ENCODE measurements at places on chromosomes 6 and 20. TPM values are rescaled to one million over a fixed set of nuclear protein-coding genes. Genes with fewer than 3 reads are reported as not detected.
A peak's percentile ranks its signal among the peaks of the same experiment; 100 is the strongest.

GRCh38 chr6:124055963-124056362 lies 252.3 kb downstream of the NKAIN2 start:
- DNase-seq: no peak

DNA sequence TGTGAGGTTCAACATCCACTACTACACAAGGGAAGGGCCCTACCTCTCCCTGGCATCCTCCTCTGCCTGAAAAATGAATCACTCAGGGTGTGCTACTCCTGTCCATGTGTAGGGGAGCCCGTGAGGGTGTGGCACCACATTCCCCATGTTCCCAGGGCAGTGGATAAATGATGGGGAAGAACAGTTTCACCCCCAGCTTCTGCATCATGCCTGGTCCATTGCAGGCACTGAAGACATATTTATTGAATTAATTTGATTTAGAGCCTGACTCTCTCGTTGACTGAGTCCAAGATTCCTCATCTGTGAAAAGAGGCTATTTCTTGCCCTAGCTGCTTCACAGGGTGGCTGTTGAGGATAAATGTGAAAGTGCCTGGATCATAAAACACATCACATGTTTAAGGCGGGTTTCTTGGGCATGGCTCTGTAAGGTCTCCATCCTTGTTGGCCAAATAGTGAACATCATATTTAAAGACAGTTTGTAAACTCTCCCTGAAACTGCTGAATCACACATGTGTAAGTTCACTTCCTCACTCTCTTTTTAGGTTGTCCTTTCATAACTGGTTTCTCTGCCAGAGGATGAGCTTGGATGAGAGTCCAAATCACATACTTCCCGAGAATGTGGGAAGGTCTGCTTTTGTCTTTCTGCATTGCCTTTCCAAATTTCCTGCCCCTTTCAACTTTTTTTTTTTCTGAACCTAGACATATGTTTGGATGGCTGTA lies 79.7 kb upstream of the FYN start:
- DNase-seq: no peak

GRCh38 chr6:127933852-127934840 lies 33.3 kb upstream of the THEMIS start:
- DNase-seq: no peak

The PAK5 gene
- total RNA-seq: 0.13 TPM

DNA sequence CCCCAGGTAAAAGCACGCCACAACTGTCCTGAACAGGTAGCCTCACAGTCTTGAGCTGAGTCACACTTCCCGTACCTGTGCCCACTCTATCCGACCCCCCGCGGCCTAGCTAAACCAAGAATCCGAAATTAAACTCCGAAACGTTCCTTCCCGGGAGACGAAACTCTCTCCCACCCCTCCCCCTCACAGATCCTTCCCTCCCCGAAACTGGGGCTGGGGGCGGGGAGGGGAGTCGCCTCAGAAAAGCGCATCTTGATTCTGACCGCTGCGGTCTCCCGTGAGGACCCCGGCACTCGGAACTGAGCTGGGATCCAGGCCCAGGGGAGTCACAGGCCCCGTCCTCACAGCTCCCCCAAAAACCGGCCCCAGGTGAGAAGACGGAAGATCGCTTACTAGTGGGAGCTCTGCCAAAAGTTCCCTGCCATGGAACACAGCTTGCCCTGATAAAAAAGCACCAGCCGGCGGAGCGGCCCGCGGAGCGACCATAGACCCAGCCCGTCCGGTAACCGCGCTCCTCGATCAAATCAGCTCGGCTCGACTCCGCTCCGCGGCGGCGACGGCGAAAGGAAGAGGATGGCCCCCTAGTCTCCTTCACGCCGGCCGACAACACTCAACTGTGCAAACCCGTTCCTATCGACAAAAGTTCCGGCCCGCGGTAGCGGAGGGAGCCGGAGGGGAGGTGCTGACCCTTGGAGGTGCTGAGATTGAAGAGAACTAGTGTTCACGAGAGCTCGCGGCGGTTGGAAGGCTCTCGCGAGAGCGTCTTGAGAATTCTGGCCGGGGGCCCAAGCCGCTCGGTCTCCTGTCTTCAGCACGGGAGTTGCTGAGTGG lies at the start of gene CCNC:
CCNC (minus strand) TSS at position 558 of the 831 bp plus-strand sequence; CDS start at position 425, 133 bp downstream.
- DNase-seq: peak; percentile 95

DNA sequence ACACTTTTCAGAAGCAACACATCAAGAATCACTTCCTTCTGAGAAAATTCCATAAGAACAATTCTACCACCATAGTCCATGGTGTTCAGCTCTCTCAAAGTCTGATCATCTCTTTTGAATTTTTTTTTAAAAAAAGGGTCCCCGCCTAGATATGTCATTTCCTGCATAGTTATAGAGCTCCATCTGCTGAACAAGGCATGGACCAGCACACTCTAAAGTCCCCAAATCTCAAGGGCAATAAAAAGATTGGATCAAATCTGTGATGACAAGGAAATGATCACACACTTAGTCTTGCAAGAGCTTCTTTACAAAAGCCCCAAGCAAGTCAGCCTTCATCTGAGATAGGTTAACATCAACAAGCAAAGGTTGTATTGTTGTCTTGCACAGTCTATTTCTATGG lies 100.7 kb upstream of the STMND1 start:
- no peak for DNase-seq

The DAAM2 gene
- 23.0 TPM for total RNA-seq

DNA sequence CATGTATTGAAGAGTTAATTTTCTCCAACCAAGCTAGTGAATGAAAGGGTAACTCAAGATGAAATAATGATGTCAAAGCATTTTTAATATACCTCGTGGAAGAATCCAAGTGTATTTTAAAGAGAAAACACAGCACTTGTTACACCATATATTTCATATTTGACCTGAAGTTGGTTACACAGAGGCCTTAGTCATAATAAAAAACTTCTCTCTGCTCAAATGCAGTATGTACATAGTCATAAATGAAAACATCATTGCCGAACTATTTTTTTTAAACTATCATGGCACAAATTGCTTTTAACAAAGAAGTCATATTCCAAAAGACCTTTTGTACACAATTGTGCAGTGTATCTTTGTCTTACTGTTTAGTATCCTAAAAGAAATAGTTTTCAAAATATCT lies 43.0 kb downstream of the BACH2 start:
- DNase-seq: no peak

- no peak for DNase-seq
Observed at GRCh38 chr6:44009425-44010321, 117.6 kb downstream of the MRPL14 start.

The B3GALT4 gene
- total RNA-seq: 20.2 TPM

DNA sequence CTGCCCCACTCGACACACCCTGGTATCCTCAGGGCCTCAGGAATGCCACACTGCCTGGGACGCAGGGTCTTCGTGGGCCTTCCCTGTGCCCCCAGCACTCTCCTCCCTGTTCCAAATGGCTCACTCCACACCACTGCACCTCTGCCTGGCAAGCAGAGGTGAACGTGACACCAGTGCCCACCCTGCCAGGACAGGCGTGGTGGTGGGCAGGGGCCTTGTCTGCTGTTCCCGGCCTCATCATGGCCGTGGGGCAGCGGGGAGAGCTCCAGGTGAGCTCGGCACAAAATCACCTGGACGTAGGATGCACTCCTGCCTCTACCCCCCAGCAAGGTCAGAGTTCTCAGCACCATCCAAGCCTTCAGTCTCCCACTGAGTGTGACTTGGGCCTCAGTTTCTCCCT lies 202.4 kb downstream of the SMOC2 start:
- no peak for DNase-seq

The GPLD1 gene
- total RNA-seq: 6.2 TPM
